ENCODE measurements at places on chromosomes 7 and 10.
A peak's percentile ranks its signal among the peaks of the same experiment; 100 is the strongest.

GRCh38 chr10:93288679-93289634, 193.2 kb downstream of the MYOF start:
- DNase-seq: peak; percentile 61

DNA sequence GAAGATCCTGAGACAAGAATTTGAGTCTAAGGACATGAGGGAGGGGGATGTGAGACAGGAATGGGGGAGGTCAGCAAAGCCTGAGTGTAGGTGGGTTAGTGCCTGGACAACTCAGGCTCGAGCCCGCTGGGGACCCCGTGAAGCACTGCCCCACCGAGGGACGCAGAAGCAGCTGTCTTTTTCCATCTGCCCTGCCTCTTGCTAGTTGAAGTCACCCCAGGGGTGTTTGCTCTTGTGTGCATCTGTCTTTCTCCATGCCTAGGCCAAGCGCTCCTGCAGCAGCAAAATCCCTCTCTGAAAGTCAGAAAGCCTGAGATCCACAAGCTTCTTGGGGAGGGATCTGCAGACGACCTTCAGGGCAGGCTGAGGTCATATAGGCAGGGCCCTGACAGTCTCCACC, 79.0 kb upstream of the CELF2 start:
- DNase-seq: no peak

DNA sequence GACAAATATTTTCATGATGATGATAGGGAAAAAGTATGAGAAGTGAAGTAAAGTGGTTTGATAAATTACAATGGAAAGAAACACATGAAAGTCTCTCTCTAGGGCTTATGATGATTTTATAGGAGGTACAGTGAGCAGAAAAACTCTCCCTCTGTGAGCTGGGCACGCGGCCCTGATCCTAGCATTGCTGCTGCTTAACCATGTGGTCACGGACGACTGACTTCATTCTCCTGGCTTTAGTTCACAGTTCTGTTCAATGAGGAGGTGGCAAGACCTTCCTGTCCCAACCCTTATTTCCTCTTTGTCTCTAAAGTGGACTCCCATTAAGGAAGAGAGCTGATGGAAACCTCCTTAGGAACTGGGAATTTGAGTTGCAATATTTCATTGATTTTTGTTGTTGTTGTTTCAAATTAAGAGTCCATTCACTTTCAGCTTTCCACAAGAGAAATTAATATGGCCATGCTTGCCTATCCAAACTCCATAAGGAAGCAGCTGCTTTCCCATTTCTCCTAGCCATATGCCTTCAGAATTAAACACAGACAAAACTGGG, 8.2 kb upstream of the PON3 start:
- DNase-seq: no peak

- DNase-seq: no peak
Measured at GRCh38 chr10:104331208-104331838, 6.9 kb downstream of the ITPRIP start.

- no peak for DNase-seq
Measured at GRCh38 chr7:159091041-159091440, 53.6 kb downstream of the VIPR2 start.

- no peak for DNase-seq
Measured at GRCh38 chr10:103620352-103620740, 126.8 kb downstream of the NEURL1 start.

DNA sequence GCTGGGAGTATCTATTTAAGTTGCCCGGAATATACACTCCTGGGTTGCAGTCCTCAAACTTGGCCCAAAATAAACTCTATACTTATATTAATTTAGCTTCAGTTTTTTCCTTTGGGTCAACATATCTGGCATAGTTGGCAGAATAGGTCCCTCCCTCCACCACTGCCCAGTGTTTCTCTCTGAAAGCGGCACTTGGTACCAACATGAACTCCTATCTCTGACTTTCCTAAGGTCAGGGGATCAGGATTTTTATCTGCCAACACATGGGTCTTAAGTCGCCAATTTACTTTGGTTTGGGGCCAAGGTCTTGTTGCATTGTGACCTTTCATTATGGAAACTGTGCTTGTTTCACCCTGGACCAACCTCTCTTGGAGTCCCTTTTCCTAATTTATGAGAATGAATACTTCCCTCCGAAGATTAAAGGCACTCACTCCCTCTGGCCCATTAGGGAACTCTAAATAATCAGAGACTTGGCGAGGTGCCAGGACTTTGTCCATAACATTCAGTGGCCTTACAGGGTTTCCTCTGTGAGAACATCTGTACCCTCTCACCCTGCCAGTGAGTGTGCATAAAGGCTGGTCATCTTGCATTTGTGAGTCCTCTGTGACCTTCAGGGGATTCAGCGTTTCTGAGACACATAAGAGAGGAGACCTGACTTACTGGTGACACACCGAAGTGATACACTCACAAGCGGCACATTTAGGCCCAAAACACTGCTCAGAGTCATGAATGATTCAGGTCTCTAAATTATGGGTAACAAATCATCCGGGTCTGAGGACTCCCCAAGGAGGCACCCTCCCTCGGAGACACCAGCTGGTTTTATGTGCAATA, 19.7 kb upstream of the FKBP9 start:
- no peak for DNase-seq

DNA sequence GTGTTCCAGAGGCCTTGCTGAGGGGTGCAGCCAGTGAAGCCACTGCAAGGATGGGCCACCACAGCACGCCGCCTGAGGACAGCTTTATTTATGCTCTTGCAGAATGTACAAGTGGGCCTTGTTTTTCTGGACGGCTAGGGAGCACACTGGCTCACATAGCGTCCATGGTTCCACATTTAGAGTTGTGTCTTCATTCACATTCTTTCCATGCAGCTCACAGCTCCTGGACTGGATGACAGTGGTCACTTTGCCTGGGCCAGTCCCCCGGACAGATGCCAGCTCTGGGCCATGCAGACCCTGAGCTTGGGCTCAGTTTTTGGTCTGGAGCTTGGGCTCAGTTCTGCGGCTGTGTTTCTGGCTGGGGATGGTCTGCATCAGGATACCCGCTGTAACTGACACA, 2.6 kb upstream of the C10orf71 start:
- no peak for DNase-seq

GRCh38 chr7:80439894-80440821, 71.7 kb downstream of the GNAT3 start:
- no peak for DNase-seq

DNA sequence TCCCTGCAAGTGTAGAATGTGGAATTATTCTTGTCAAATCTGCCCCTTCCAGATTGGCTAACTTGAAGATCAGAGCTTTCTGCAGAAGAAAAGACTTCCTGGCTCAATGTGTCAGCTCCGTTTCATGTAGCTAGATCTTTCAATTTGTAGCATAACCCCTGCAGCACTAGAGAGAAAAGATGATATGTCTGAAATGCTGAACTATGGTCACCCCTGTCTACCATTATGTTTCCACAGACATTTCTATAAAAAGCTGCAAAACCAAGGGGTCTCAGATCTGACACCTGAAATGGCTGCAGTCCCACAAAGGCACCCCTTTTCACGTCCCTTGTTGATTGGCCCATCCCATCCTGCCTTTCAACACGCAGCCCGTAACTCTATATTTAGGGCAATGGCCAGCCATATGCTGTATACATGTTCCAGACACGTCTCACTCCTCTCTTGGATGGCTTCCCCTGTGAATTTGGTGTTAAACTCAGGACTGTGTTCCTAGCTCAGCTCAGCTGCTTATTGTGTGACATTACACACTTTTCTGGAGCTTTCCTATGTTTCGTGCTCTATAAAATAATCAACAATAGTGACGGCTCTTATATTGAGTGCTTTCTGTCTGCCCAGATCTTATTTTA, 648.6 kb upstream of the CELF2 start:
- no peak for DNase-seq

GRCh38 chr10:109647627-109648026, 275.7 kb downstream of the XPNPEP1 start:
- no peak for DNase-seq

DNA sequence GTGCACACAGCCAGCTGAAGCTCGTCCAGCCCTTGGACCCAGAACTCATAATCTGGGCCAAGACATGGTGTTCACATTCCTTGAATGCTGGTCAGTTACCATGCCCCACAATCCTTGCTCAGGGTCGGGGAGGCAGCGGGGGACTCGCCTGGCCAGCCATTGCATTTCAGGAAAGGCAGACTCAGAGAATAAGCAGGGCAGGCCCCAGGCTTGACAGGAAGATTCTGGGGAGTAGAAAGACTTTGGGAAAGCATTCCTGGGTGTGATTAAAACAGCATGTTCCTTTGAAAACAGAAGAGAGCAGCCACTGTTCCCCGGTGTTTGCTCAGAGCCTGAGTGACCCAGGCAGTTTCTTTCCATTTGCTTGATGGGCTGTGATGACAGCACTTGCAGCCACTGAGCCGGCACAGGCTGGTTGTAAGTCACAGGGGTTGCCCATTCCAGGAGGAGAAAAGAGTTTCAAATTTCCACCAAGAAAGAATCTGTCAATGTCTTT, 473.7 kb downstream of the TYW1 start:
- DNase-seq: no peak

- no peak for DNase-seq
Measured at GRCh38 chr10:70886921-70887665, 1.3 kb downstream of the PCBD1 start.

GRCh38 chr10:68251625-68252495, 19.9 kb upstream of the ATOH7 start:
- DNase-seq: no peak

GRCh38 chr7:6614953-6615722, at the start of gene ZNF853:
ZNF853 (plus strand) TSS chr7:6615610; CDS start chr7:6616175, 565 bp downstream.
- DNase-seq: no peak

GRCh38 chr10:22319980-22320558, 830 bp upstream of the BMI1 start:
- no peak for DNase-seq
